ENCODE measurements at places on chromosomes 3 and 15. TPM values are rescaled to one million over a fixed set of nuclear protein-coding genes. Genes with fewer than 3 reads are reported as not detected.
A peak's percentile ranks its signal among the peaks of the same experiment; 100 is the strongest.

DNA sequence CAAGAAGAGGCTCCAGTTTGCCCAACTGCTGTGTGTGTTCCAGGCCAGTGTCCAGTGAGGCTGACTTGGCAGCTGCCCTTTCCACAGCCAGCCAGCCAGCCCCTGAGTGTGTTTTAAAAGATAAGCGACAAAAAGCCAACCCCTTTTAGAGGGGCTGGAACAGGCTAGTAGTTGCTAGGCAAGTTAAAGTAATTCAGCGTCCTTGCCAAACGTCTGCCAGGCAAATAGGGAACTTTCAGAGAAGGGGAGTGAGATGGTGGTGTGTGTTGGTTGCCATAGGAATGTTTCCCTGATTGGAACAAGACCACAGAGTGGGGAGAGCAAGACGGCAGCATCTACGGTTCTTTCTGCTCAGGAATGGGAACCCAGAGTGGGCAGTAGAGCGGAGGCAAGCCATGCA is 86.3 kb downstream of the TMEM108 start:
- peak; percentile 46 for DNase-seq

The NR1I2 gene
- not detected for total RNA-seq

GRCh38 chr3:129003578-129004112 is 2.5 kb downstream of the EFCC1 start:
- DNase-seq: no peak

DNA sequence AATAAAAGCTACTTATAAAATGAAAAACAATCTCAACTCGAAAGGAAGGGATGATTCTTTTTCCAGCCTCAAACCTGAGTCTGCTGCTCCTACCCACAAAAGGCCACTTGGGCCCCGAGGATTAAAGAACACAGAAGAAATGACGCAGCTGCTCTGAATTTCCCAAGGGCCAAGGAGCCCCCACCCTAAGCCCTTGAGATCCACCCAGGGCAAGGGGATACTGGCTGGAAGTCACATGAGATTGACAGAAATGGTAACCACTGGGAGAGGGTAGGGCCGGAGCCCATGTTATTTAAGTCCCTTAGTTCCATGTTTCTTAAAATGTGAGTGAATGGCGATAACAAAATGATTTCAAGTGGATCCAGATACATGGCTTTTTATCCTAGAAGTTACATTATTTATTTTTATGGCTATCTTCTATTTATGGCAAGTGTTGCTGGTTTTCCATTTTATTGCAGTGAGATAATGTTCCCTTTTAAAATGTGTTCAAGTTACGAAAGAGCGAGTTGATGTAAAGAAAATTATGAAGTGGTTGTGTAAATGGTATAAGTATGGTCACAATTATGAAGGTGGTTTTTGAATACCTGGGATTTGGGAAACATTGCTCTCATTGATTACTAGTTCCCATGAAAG is 16.8 kb downstream of the IGDCC4 start:
- DNase-seq: no peak

- peak; percentile 98 for DNase-seq
Observed at GRCh38 chr15:75694241-75695182, 18.1 kb downstream of the CSPG4 start.

GRCh38 chr3:30623351-30623750 is 16.9 kb downstream of the TGFBR2 start:
- peak; percentile 70 for DNase-seq

The ITPR1 gene
- total RNA-seq: 9.0 TPM

DNA sequence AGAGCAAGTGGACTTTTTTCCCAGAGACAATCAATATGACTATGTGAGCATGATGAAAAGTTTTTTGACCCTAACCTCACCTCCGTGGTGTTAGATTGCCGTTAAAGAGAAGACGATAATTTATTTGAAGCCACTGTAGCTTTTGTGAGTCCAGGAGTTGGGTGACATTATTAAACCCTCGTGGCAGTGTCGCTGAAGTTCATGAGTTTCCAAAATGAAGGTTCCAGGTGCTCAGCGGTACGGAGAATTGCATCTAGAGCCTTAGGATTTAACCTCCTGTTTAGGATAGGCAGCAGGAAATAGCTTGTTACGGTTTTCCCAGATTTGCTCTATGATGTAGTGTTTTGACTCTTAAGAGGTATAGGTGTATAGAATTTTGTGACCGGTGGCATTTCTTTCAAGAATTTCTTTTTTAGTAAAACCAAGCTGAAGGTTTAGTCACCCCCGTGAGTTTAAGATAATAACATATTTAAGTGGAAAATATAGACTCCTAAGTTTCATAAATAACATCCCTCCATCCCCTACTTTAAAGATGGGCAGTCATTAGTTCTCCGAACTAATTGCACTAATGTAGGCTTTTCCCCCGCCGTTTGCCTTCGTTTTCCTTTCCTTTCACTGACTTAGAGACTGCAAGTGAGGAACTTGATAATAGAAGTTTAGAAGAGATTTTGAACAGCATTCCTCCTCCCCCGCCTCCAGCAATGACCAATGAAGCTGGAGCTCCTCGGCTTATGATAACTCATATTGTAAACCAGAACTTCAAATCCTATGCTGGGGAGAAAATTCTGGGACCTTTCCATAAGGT is 2.0 kb downstream of the SMC4 start:
- peak; percentile 78 for DNase-seq

- no peak for DNase-seq
Observed at GRCh38 chr3:62556121-62556815, 182.9 kb upstream of the FEZF2 start.

The GFM1 gene
- 32.6 TPM for total RNA-seq

DNA sequence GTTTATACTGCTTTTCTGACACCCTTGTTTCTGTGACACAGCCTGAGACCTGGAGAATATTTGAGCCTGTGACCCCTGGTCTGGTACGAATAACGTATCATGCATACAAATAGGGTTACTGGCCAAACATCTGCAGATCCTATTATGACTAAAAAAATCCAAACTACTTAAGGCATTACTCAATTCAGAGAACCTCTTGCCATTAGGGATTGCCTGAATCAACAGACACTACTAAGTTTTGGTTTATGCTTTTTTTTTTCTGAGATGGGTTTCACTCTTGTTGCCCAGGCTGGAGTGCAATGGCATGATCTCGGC is 35.4 kb downstream of the OSBPL10 start:
- DNase-seq: peak; percentile 46

DNA sequence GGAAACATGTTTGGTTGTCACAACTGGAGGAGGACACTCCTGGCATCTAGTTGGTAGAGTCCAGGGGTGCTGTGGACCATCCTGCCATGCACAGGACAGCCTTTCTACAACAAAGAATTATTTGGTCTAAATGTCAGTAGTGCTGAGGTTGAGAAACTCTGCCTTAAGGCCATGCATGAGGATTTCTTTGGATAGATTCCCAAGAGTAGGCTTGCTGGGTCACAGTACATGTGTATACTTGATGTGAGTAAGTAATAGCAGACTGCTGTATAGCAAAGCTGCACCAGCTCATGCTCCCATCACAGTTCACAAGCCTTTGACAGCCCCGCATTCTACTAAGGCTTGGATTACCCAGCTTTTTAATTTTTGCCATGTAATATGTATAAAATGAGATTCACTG is 151.3 kb downstream of the MFSD1 start:
- DNase-seq: no peak

- DNase-seq: peak; percentile 96
Observed at GRCh38 chr3:177345049-177345972, 148.0 kb upstream of the TBL1XR1 start.

GRCh38 chr3:115503394-115503793 is 119.9 kb upstream of the GAP43 start:
- DNase-seq: no peak

- DNase-seq: no peak
Observed at GRCh38 chr3:156964577-156964976, 138.4 kb downstream of the LEKR1 start.

DNA sequence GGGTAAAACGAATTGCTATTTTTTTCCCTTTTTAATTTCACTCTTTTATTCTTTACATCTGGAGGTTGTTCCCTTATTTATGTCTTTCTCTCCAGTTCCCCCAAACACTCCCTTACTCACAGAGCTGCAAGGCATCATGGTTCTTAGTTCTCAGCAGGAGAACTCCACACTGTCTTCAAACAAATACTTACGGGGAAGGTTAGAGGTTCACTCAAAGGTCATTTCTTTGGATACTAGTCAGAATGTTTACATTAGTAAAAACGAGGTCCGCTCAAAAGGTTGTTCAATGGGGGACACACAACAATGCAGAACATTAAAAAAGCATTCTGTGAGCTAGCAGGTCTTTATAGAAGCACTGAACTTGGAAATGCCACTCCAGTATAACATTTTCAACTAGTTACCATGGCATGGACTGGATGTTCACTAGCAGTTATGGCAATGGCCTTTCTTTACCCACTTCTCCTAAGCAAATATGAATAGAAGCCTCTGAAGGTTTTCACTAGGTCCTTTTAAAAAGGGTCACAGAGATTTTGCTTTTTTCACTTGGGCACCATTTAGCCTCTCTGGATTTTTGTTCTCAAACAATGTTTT is 201.7 kb downstream of the MEIS2 start:
- no peak for DNase-seq

DNA sequence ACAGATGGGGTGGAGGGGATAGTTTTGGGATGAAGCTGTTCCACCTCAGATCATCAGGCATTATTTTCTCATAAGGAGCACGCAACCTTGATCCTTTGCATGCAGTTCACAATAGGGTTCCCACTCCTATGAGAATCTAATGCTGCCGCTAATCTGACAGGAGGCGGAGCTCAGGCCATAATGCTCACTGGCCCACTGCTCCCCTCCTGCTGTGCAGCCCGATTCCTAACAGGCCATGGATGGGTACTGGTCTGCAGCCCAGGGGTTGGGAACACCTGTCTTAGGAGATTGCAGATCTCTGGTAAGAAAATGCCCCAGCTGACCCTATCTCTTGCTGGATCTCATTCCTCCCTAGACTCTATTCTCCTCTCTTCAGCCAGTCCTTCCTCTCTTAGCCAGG is 6.8 kb downstream of the CSTA start:
- no peak for DNase-seq

- no peak for DNase-seq
Observed at GRCh38 chr3:42666022-42666421, 12.5 kb downstream of the ZBTB47 start.

DNA sequence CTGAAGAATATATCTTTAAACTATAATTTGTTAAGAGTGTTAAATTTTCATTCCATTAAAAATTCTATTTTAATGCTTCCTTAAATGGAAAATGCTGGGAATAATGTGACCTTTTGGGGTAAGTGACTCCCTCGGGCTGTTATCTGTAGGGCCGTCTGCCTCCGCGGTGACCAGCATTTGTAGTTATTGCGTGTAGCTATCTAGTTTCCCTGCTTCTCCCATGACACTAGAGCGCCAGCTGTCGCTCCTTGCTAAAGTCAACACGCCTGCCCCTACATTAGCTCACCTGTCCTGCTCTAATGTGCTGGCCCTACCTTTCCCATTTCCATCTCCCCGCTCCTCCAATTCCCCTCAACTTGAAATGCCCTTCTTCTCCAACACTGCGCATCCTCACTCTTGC is 12.4 kb upstream of the CHRM5 start:
- DNase-seq: no peak

GRCh38 chr3:72345980-72346379 is 502.3 kb downstream of the SHQ1 start:
- DNase-seq: no peak

GRCh38 chr3:37162501-37163245 is 11.7 kb downstream of the LRRFIP2 start:
- no peak for DNase-seq

- DNase-seq: peak; percentile 65
Observed at GRCh38 chr15:27353856-27354255, 382.9 kb downstream of the GABRG3 start.

The SLC2A2 gene
- not detected for total RNA-seq

DNA sequence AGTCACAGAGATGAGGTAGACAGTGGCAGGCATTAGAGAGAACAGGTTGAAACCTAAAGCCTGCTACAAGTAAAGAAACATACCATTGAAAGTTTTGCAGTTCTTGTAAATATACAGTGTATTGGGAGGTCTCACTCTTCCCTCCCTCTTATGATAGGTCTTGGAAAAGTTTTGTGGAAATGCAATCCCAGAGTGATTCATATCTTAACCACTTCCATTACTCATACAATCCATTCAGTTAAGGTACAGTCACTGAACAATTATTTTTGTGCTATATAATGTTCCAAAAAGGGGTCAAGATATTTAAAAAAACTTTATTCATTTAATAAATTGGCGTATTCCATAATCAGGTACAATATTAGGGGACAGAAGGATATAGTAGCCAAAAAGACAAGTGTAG is 737.7 kb upstream of the ALCAM start:
- DNase-seq: peak; percentile 86

- no peak for DNase-seq
Observed at GRCh38 chr15:76187163-76187562, 124.1 kb downstream of the ETFA start.

The P2RY14 gene
- total RNA-seq: not detected

- no peak for DNase-seq
Observed at GRCh38 chr3:52574056-52574965, 37.9 kb downstream of the UQCC5 start.

The CACNA2D3 gene
- total RNA-seq: 0.34 TPM

DNA sequence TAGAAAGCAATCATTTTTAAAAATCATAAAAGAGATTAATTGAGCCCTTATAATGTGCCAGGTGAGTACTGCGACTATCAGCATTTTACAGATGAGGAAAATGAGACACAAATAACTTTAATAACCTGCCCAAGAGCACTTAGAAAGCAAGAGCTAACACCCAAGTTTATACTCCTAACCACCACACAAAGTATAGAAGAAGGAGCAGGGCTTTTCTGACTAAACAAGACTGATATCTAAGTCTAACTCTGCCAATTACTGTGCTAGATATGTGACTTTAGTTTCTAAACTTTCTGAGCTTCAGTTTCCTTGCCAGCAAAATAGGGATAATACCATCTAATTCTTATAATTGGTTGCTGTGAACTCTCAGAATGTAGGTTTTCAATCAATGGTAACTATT is 47.7 kb downstream of the TNIK start:
- DNase-seq: no peak

GRCh38 chr15:83626171-83626802 is 27.6 kb upstream of the ADAMTSL3 start:
- peak; percentile 24 for DNase-seq

- DNase-seq: no peak
Observed at GRCh38 chr3:16050641-16051467, 123.6 kb upstream of the GALNT15 start.

The ZCWPW2 gene
- total RNA-seq: 1.0 TPM

Measured in astrocyte (in vitro differentiated cells and primary cell).